Tibial artery (tissue), 4 donors: ENCODE measurements at places on chromosomes 3 and 15.

GRCh38 chr3:122002611-122003010 lies 19.4 kb downstream of the ILDR1 start:
- H3K4me3 ChIP-seq, result no peak overlapping the region
- H3K27ac ChIP-seq, result no peak overlapping the region
- H3K36me3 ChIP-seq, result no peaks in the 10 kb centered on the region
- H3K4me1 ChIP-seq, result no peaks in the 10 kb centered on the region
- H3K27me3 ChIP-seq, result no peaks in the 10 kb centered on the region

- no peaks in the 10 kb centered on the region for H3K27me3 ChIP-seq
- DNase-seq, result no peak
- H3K4me1 ChIP-seq, result no peaks in the 10 kb centered on the region
- H3K4me3 ChIP-seq, result no peak overlapping the region
Measured at GRCh38 chr3:32414522-32415202, 23.0 kb downstream of the CMTM7 start.

- no peaks in the 10 kb centered on the region for H3K36me3 ChIP-seq
- no peaks in the 10 kb centered on the region for H3K27me3 ChIP-seq
- no peak overlapping the region for H3K4me3 ChIP-seq
Measured at GRCh38 chr15:99929266-99929665, 196.0 kb upstream of the LYSMD4 start.

DNA sequence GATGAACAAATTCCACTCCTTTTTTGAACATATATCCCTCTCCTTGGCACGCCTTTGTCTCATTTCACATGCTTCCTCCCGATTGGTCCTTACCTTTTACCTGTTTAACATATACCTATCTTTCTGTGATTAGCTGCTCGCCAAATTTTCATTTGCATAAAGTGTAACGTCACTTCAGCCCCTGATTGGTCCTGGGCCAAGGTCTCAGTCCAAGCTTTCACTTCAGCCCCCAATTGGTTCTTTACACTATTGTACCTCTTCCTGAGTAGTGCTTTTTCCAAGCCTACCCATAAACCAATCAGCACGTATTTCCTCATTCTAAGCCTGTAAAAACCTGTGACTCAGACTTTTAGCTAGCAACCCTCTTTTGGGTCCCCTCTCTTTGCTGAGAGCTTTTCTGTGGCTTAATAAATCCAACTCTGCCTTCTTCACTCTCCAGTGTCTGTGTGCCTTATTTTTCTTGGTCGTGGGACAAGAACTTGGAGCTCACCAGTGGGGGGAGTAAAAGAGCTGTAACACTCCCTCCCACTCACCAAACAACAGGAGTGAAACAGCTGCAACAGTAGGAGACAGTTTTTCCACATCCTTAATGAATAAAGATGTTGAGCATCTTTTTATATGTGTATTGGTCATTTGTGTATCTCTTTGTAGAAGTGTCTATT lies 584 bp upstream of the XCR1 start:
- no peak for DNase-seq
- no peak overlapping the region for H3K4me3 ChIP-seq
- no peak overlapping the region for H3K27ac ChIP-seq
- H3K4me1 ChIP-seq, result no peaks in the 10 kb centered on the region
- no peaks in the 10 kb centered on the region for H3K36me3 ChIP-seq

- H3K36me3 ChIP-seq, result no peaks in the 10 kb centered on the region
- H3K27me3 ChIP-seq, result no peaks in the 10 kb centered on the region
- no peak overlapping the region for H3K27ac ChIP-seq
- no peaks in the 10 kb centered on the region for H3K4me1 ChIP-seq
- no peak for DNase-seq
Measured at GRCh38 chr3:169020371-169020770, 643.1 kb downstream of the MECOM start.

- H3K36me3 ChIP-seq, result peaks cover 6% of the 10 kb centered on the region
- peak overlapping the region; percentile 80 for H3K4me3 ChIP-seq
- H3K4me1 ChIP-seq, result peaks cover 46% of the 10 kb centered on the region
- peak overlapping the region; percentile 17 for H3K27ac ChIP-seq
- no peak for DNase-seq
Measured at GRCh38 chr3:105865016-105865623, 3.7 kb downstream of the CBLB start.

DNA sequence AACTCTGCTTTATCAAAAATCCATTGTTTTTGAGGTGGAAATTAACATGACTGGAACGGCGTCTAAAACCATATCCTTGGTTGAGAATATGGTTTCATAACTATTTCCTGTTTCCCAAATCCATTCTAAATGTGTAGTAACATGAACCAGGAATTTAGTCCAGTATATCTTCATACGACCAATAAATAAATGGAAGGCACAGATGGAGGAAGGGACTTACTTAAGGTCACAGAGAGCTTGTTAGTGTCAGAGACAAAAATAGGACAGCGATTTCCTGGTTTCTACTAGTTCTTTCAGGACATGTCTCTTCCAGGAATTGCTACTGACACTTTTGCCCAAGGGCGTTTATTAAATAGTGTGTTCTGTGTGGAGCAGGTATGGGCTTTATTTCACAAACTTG lies 41.2 kb downstream of the HES1 start:
- no peak overlapping the region for H3K27ac ChIP-seq
- H3K4me3 ChIP-seq, result no peak overlapping the region
- no peaks in the 10 kb centered on the region for H3K4me1 ChIP-seq
- H3K36me3 ChIP-seq, result no peaks in the 10 kb centered on the region
- no peaks in the 10 kb centered on the region for H3K27me3 ChIP-seq

DNA sequence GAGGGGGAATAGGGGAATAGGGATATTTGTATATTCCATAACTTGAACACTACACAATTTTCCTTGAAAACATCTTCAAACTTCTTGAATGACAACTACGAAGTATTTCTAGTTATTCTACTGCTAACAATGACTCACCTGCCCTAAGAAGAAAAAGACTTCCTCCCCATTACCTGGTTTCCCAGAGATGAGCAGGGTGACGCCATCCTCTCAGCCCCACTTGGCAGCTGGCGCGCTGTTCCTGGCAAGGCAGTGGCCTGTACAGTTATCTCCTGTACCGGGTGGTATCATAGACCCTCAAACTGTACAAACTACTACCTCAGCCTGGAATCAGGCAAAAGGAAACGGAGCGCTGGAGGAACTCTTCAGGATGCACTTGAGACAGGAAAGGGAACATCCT lies 10.4 kb downstream of the WDR82 start:
- no peaks in the 10 kb centered on the region for H3K27me3 ChIP-seq
- H3K4me1 ChIP-seq, result peaks cover 25% of the 10 kb centered on the region
- peaks cover 72% of the 10 kb centered on the region for H3K36me3 ChIP-seq
- H3K27ac ChIP-seq, result no peak overlapping the region
- no peak overlapping the region for H3K4me3 ChIP-seq

DNA sequence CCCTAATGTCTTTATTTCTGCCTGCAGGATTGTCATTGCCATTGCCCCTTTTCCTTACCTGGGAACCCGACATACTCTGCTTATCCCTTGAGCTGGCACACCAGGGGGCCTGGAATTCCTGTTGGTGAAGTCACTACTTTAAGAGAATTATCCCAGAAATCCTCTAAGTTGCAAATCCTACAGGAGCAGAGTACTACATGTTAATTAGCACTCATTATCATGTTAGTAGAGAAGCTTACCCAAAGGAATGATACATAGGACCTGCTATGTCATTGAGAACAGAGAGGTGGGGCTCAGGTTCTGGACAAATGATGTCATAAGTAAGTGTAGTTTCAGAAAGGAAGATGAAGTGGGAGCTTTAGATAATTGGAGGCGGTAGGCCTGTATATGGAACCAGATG lies 27.4 kb downstream of the SCG5 start:
- no peaks in the 10 kb centered on the region for H3K27me3 ChIP-seq
- H3K27ac ChIP-seq, result no peak overlapping the region
- no peaks in the 10 kb centered on the region for H3K36me3 ChIP-seq

GRCh38 chr3:183117056-183117455 lies 17.8 kb upstream of the MCCC1 start:
- H3K36me3 ChIP-seq, result no peaks in the 10 kb centered on the region
- DNase-seq, result no peak
- peaks cover 36% of the 10 kb centered on the region for H3K27me3 ChIP-seq
- no peak overlapping the region for H3K4me3 ChIP-seq
- no peak overlapping the region for H3K27ac ChIP-seq
- no peaks in the 10 kb centered on the region for H3K4me1 ChIP-seq

- no peaks in the 10 kb centered on the region for H3K27me3 ChIP-seq
- H3K4me1 ChIP-seq, result no peaks in the 10 kb centered on the region
- H3K36me3 ChIP-seq, result no peaks in the 10 kb centered on the region
- peak overlapping the region; percentile 94 for H3K4me3 ChIP-seq
- peak overlapping the region; percentile 100 for H3K27ac ChIP-seq
- DNase-seq, result peak; percentile 84
Measured at GRCh38 chr3:170358042-170359010, 811 bp downstream of the SKIL start.

GRCh38 chr3:13301286-13301987 lies 118.7 kb downstream of the NUP210 start:
- no peaks in the 10 kb centered on the region for H3K36me3 ChIP-seq
- H3K27ac ChIP-seq, result no peak overlapping the region
- no peak overlapping the region for H3K4me3 ChIP-seq
- DNase-seq, result no peak
- H3K27me3 ChIP-seq, result no peaks in the 10 kb centered on the region

GRCh38 chr3:178778589-178778988 lies 242.4 kb downstream of the KCNMB2 start:
- no peak overlapping the region for H3K27ac ChIP-seq
- H3K4me3 ChIP-seq, result no peak overlapping the region
- no peak for DNase-seq
- no peaks in the 10 kb centered on the region for H3K36me3 ChIP-seq
- no peaks in the 10 kb centered on the region for H3K4me1 ChIP-seq
